ENCODE measurements at places on chromosomes 1 and 21.

DNA sequence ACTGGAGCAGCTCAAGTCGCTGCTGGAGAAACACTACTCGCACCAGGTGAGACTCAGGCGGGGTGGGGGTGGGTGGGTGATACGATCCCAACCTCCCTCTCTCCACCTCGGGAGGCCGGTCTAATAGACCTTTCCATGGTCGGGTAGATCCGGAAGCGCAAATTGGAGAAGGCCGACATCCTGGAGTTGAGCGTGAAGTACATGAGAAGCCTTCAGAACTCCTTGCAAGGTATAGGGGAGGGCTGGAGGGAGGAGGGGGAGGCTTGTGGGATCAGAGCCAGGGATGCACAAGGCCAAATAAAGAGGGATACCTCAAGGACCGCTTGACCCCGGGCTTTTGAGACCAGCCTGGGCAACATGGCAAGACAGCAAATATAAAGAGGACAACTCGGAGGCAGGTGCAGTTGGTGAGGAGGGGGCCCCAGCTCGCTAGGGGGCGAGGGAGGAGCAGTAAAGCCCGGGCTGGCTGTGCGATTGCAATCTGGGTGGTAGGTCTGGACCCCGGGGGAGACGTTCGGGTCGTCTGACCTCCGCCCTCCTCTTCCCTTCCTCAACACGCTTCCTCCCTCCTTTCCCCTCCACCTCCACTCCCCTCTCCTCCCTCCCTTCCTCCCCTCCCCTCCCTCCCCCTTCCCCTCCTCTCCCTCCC lies 546 bp downstream of the HES3 start:
- DNase-seq, result no peak

DNA sequence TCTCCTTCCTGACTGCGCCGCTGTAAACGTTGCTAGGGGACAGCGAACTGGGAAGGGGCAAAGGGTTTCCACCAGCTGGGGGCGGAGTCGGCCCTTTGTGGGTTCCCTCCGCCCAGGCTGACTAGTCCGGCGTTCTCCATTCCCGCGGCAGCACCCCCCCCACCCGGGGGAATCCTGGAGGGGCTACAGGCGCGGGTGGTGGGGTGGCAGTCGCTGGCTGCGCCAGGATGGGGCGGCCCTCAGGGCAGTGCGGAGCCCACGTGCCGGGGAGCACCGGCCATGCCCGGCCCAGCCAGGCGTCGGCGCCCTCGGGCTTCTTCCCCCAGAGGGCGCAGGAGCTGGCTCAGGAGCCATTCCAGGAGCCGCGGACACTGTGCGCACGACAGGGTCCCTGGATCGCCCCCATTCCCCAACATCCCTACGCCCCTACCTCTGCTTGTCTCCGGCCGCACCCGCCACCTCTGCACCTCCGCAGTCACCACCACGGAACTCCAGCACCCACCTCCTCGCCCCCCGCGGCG lies 476 bp downstream of the BATF3 start:
- DNase-seq, result peak; percentile 51

DNA sequence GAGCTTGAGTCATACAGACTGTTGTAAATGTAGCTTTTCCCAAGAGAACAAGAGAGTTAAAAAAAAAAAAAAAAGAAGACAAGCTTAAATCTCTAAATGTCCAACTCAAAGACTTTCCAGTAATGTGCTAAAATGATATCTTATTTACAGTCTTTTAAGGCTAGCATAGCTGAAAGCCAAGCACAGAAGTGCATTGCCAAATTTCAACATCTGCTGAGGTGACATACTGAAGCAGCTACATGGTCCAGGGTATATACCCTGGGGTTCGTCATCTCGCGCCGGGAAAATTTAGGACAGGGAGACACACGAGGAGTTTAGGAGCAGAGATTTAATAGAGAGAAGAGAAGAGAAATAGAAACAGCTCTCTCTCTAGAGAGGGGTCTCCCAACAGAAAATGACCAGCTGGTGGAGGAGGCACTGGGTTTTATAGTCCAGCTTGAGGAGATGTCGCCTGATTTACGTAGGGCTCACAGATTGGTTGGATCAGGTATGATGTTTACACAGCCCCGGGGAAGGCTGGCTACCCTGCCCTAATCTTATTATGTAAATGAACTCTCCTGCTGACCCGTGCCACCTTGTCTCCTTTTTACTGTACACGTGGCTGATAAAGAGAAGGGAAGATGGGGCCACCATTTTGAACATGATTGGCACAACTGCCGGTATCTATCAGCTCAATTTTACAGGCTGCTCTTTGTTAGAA lies 172.7 kb downstream of the TRIM33 start:
- DNase-seq, result no peak

GRCh38 chr1:213623064-213623581 lies 364.6 kb upstream of the PROX1 start:
- DNase-seq, result no peak

DNA sequence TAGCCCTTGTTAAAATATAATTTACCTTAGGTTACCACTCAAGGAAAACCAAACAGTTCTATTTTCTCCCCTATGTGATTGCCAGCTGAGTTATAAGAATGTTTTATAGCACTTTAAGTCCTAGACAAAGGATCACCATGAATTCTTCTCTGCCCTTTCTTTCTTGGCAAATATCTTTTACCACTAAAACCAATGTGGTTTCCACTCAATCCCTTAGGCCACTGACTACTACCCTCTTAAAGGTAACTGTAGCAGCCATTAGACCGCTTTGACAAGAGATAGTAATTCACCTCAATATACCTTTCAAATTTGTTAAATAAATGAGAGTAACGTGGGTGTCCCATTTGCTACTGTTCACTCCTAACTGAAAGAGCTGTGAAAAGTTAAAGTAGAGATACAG lies 307.9 kb upstream of the PRMT6 start:
- no peak for DNase-seq

- DNase-seq, result no peak
Observed at GRCh38 chr1:214402613-214403083, 121.7 kb downstream of the SMYD2 start.

DNA sequence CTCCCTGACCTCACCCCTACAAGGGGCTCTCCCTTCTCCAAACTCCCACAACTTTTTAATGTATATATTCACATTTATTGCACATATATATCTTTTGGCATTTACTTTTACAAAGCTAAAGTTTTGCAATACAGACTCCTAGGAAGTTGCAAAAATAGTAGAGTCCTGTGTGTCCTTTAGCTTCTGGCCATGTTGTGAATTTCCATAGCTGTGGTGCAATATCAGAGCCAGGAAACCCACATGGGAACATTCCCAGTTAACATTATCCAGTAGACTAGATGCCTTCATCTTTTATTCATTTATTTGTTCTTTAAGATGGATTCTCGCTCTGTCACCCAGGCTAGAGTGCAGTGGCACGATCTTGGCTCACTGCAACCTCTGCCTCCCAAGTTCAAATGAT lies 343.0 kb downstream of the PCP4 start:
- DNase-seq, result no peak

DNA sequence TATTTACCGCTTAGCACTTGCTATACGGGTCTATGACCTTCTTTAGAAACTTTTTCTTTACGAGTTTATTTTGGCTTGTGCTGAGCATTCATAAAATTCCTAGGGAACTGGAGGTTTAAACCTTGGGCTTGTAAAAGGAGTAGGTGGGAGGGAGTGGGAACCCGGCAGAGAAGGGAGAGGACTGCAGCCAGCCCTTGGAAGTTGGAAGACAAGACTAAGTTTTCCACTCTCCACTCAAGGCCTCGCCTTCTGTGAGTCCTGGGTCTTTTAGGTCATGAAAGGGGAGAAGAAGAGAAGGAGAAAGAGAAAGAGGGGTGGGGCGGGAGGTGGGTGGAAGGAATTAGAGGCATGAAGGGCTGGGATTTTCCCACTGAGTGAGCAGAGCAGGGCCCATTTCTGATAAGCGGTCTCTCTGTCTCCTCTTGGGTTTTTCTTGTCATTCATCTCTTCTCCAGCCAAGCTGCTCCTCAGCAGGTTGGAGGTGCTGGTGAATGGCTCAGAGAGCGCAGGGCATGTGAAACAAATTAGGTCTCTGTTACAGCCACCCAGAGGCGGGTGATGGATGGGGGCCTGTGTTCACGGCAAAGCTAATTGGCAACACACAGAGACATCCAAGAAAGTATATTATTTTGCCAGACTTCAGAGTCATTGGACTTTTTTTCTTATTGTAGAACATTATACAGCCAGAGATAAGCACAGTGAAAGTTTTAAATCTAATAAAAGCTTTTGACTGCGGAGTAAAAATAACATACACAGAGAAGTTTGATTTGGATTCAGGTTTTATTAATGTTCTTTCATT lies 247.3 kb downstream of the FOXD2 start:
- DNase-seq, result no peak

- no peak for DNase-seq
Observed at GRCh38 chr1:197921235-197922069, 4.3 kb downstream of the LHX9 start.

GRCh38 chr1:23362218-23362713 lies 7.4 kb downstream of the ZNF436 start:
- DNase-seq, result no peak

DNA sequence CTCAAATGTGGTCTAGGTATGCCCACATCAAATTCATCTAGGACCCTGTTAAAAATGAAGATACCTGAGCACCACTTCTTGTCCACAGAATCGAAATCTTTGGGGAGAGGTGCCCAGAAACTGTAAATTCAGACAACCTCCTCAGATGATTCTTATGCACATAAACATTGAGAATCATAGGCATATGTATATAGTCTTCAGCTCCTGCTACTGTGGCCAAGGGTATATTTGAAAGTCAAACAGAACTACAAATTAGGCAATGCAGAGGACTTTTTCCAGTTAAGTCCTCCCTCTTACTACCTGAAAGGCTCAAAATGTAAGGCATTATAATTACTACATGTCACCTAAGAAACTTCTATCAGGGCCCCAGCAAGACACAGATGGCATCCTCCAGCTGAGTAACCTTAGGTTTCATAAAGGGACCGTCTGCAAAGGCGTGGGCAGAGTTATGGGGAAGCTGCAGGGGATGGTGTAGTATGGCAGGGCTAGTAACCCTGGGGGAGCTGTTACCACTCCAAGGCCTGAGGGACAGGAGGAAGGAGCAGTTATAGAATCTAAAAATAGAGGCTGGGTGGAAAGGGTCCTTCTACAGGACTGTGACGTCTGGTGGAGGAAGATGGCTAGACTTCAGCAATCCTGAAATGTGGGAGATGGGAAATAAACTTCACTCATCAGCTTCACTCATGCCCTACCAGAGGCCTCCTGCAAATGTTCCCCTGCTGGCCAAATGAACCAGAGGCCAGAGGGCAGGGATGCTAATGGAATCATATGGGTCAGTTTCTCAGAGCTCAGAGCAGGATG lies 46.3 kb downstream of the DAB1 start:
- no peak for DNase-seq

DNA sequence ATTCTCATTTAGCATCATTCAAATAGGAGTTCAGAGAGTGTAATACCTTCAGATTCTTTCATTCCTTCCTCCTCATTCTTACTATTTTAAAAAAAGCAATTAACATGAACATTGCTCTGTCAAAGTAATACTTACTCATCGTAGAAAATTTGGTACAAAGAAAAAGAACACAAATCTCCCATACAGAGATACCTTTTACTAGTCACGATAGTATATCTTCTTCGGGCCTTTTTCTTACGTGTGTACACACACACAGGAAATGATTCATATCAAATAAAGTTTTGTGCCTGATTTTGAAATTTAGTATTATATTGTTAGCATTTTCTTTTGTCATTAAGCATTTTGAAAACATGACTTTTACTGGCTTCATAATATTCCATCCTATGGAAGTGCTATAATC lies 52.9 kb downstream of the NCF2 start:
- DNase-seq, result no peak

- DNase-seq, result no peak
Observed at GRCh38 chr1:42417166-42417565, 36.6 kb downstream of the RIMKLA start.
